Activated CD4-positive, alpha-beta T cell treated with anti-CD3 and anti-CD28 coated beads, Interleukin-2, amount 50 U/mL, for 16 hours (primary cell): ENCODE measurements at places on chromosomes 12 and 14.

GRCh38 chr12:60191676-60192359, 596.0 kb downstream of the SLC16A7 start:
- no peak for DNase-seq

DNA sequence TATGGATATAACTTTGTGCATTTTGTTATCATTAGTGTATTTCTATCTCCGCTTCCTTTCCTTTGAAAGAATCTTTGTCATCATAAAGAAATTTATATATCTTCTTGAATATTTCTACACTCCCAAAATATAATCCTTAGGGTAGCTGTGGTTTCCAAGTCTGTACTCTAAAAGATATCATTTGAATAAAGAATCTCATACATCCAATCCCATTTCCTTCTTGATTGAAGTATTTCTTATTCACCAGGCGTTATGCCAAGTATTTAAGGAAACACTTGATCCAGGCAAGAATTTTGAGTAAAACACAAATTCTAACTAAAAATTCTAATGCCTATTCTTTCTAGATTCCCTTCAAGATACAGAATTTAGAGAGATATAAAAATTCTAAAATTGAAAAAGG, 821.8 kb downstream of the GALC start:
- no peak for DNase-seq

DNA sequence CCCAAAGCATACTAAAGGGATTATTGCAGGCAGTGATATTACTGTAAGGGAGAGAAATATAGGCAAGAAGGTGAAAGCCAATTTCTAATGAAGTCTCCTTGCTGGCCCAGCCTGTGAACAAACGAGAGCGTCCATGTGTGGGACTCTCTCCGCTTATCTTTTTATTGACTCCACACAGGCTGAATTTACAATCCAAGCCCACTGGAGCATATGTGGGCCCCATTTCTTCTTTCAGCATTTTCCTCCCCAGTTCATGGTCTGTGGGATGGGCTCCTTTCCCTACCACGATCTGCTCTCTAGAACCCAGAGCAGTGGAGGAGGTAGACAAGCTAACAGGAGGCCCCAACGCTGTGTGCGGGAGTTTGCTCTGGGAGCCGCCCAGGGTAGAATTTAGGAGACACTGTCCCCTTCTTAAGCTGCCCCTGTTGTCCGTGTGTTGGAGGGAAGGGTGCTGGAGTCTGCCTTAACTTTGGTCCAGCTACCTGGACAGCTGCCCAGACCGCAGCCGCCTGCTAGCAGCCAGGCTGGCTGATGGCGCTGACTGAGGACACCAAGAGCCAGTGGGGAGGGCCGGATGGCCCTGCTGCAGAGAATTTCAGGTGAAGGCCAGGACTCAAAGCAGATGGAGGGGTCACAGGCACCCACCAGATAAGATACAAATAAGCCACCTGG, 3.2 kb upstream of the HOXC11 start:
- DNase-seq, result no peak

DNA sequence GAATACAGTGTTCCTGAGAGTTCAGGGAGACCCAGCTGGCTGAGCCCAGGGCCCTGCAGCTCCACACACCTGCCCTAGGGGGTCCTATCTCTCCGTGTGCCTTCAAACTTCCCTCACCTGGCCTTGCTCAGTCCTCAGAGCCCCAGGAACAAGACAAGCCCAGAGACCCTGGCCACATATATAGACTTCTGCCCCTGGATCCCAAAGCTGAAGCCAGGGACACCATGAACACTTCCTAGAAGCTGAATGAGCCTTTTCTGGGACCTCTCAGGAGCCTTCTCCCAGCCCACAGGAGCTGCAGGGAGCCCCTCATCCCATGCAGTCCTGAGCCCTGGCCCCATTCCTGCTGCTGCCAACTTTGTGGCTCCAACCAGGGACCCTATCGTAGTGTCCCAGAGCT, 190.5 kb downstream of the DICER1 start:
- DNase-seq, result no peak

DNA sequence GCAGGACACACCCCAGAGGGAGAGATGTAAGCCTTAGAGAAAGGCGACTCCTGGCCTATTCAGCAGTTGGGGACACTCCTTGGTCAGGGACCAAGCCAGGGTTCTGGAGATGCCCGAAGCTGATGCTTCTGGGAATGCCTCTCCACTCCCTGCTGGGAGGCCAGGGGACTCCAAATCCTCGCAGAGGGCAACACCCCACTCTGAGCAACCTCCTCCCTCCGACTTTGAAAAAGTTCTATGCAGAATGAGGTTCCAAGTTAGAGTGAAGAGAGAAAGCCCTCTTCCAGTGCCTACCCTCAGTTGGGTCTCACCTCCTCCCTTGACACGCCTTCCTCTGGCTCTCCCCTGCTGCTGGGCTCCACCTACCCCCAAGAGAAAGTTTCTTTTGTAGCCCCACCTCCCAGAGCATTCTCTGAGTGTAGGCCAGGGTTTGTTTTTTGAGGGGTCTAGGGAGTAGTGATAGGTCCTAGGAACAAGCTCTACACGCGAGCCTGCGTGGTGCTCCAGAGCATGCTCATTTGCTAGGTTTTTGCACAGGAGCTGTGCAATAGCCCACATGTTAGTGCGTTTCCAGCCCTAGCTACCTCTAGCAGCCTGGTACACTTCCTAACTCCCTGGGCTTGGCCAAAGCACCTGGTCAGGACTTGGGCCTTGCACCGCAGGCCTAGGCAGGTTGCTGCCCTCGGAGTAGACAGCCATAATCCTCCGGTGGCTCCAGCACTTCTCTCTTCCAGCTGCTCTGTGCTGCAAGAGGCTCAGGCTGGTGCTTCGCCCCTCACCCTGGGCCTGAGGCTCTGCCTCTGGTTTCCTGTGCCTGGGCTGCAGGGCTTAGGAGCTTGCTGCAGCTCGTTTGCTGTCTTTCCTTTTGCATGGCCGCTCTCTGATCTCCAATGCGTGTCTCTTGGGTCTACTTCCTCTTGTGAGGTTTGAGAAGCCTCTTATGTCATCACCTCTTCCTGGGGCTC, 590 bp upstream of the CEBPE start:
- DNase-seq, result no peak

DNA sequence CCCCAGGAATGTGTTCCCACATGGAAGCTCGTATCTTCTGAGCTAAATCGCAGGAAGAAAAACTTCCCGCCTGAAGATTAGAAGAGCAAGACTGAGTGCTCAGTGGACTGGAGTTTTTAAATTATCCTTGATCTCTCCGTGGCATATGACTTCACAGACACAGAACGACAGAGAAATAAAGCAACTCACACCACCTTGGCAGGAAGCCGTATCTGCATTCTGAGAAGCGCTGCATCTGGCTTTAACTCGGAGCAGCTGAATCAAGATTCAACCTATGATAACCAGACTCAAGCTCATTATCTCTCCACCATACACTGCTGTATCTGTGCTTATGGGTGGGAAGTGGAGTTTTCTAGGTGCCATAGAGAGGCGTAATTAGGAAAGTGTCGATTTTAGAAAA, 1482.7 kb downstream of the AACS start:
- DNase-seq, result no peak

- DNase-seq, result no peak
Observed at GRCh38 chr12:12539028-12539810, 23.4 kb downstream of the DUSP16 start.

GRCh38 chr14:37466623-37467088, 128.4 kb downstream of the FOXA1 start:
- DNase-seq, result no peak

DNA sequence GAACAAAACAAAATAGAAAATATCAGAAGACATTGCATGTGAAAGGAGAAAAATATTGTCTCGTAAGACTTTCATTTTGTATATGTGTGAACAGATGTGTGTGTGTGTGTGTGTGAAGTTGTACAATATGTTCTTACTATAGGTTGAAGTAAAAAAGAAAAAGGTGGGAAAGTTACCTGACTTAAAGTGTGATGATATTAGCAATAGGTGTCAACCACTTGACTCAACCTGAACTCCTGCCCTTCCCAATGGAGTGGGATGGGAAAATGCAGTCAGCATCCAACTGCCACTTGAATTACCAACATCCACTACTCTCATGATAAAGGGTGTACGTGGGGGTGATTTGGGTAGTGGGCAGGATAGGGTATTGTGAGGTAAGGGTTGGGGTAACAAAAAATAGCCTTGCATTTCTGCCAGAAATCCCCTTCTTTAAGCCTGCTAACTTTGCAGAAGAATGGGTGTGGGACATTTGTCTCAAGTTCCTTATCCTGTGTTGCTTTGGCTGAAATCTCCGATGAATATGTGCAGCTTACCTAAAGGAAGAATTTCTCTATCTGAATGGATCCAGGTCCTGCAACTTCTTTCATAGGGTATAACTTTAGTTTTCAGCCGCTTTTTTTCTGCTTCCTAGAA, 181.6 kb downstream of the CHST11 start:
- DNase-seq, result peak; percentile 14

GRCh38 chr12:87596134-87596533, 433.1 kb downstream of the C12orf50 start:
- DNase-seq, result no peak

- no peak for DNase-seq
Observed at GRCh38 chr12:5485454-5485853, 53.5 kb downstream of the NTF3 start.

DNA sequence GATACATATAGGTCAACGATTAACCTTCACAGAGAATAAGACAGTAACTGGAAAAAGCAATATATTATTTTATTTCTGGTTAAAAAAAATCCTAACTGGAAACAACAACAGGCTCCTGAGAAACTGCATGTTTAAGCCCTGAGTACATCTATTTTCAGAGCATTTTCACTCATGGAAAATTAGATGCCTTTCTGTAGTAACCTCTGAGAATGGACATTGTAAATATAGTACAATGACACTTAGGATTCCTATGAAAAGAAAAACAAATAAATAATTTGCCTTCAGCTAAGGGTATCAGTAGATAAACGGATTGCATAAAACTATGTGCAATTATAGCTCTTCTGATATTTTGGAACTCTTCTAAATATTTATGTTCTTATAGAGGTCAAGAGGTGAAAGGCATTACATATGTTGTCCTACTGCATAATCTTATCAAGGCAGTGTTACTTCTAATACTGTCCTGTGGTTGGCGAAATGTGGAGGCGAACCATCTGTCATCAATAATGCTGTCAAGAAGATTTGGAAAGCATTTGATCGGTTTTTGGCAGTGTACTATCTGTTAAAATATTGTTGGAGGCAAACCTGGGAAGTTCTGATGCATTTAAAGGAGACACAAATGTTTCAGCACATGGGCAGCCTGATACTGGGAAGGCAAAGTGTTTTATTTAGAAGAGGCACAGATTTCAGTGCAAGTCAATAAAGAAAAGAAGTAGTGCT, 381.8 kb downstream of the BTG1 start:
- DNase-seq, result no peak

DNA sequence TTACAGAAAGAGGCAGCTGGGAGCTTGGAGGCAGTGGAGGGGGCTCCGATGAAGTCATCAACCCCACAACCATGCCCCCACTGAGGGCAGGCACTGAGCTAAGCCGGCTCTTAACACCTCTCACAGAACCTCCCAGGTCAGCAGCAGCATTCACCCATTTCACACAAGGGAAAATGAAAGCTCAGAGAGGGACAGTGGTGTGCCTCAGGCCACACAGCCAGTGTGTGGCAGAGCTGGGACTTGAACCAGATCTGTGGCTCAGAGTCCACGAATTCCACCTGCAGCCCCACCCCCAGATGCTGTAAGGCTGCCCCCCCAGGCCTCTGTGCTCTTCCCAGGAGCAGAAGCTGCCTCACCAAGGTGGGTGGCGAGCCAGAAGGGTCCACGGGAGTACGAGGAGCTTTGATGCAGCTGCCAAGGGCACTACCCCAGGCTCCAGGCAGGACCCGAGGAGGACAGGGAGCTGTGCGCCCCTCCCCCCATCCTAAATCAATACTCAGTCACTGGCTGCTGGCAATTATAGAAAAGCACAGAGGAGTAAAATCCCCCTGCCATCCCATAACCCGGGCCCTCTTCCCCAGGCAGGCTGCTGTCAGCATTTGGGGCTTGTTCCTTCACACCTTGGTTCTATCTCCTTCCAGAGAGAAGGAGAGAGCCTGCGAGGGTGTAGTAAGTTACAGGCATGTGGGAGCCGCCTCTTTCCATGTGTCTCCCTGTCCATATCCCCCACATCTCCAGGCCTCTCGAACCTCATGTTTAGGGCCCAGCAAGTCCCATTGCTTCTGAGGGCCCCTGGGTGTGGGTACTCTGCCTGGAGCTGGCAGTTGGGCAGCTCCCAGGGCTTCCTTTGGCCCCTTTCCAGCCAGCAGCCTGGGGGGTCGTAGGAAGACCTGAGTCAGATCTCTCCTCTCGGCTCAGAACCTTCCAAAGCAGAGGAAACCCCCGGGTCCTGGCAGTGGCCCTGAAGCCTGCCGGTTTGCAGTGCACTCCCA, 47.6 kb downstream of the FAM222A start:
- no peak for DNase-seq

GRCh38 chr12:110849748-110850403, 3.1 kb downstream of the CCDC63 start:
- DNase-seq, result no peak

DNA sequence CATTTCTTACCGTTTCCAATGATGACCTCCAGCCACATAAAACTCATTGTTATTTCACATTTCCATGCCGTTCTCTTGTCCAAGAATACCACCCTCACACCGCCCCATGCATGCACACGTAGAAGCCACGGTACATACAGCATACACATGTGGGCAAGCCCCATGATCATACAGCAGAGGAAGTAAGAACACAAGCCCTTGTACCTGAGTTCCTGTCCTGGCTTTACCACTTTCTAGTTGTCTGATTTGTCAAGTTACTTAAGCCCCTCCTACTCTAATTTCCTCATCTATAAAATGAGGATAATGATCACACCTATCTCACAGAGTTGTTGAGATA, 59.9 kb downstream of the DUSP16 start:
- no peak for DNase-seq

DNA sequence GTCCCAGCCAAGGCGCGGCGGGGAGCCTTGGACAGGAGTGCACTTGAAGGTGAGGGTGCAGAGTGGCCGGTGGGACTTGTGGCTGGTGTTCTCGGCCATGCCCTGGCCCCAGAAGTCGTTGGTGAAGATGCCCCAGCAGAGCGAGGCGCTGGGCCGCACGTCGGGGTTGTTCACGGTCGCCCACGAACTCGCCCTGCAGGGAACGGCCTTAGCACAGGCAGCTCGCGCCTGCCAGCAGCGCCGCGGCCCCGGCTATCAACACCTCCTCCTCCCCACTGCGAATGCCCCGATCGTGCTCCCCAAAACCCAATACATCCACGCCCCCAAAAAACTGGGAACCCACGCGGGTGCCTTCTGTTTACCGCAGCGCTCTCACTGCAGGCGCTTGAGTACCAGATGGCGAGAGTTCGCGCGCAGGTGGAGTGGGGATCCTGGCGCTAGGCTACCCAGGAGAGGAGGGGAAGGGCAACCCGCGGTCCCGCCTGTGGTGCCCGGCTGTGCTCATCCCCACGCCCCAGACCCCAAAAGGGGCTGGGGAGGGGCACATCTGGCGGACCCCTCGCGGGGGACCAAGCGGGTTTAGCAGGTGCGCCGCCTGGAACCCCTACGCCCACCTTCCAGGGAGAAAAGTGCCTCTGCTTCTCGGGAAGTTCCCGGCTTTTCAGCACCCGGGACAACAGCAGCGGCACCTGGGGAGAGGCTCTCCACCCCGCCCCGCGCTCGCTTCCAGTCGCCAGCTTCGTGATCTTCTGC, 386.3 kb upstream of the TMTC1 start:
- no peak for DNase-seq

GRCh38 chr12:104064031-104064841, at the start of gene HCFC2:
Gene HCFC2 (plus strand): TSS chr12:104064531. CDS start chr12:104064561, 30 bp downstream.
- DNase-seq, result peak; percentile 90

GRCh38 chr14:87698481-87698880, 294.5 kb downstream of the GALC start:
- no peak for DNase-seq
